Activated CD4-positive, alpha-beta T cell treated with anti-CD3 and anti-CD28 coated beads, Interleukin-2, amount 50 U/mL, for 48 hours (primary cell): ENCODE measurements at places on chromosomes 3 and 15.

DNA sequence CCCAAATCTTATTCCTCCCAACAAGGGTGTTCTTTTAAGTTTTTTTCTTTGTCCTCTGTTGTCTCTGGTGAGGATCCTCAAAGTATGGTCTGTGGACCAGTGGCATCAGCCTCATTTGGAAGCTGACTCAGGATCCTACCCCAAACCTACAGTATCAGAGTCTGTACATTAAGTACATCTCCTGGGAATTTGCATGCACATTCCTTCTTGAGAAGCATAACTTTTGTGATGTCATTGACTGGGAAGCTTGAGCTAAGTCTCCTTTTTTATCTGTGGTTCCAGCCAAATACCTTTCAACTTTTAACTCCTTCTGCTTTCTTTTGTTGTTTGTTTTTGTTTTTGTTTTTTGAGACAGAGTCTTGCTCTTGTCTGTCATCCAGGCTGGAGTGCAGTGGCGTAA is 40.5 kb downstream of the ARMC8 start:
- no peak for DNase-seq

- DNase-seq, result no peak
These were observed 202.1 kb downstream of the TBL1XR1 start for GRCh38 chr3:176994891-176995781.

DNA sequence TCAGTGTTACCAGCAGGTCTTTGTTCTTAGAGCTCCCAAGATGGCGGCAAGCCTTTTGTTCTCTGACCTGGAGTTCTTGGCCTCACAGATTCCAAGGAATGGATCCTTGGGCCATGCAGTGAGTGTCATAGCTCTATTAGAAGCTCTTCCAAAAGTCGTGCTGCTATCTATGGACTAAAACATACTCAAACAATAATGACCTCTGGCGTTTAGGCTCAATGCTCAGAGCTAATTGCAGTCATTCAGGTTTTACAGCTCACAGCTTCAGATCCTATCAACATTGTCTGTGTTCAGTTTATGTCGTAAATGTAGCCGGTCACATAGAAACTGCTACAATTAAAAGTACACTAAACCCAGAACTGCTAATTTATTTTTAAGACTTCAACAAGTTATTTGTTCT is 22.2 kb downstream of the CCRL2 start:
- no peak for DNase-seq

DNA sequence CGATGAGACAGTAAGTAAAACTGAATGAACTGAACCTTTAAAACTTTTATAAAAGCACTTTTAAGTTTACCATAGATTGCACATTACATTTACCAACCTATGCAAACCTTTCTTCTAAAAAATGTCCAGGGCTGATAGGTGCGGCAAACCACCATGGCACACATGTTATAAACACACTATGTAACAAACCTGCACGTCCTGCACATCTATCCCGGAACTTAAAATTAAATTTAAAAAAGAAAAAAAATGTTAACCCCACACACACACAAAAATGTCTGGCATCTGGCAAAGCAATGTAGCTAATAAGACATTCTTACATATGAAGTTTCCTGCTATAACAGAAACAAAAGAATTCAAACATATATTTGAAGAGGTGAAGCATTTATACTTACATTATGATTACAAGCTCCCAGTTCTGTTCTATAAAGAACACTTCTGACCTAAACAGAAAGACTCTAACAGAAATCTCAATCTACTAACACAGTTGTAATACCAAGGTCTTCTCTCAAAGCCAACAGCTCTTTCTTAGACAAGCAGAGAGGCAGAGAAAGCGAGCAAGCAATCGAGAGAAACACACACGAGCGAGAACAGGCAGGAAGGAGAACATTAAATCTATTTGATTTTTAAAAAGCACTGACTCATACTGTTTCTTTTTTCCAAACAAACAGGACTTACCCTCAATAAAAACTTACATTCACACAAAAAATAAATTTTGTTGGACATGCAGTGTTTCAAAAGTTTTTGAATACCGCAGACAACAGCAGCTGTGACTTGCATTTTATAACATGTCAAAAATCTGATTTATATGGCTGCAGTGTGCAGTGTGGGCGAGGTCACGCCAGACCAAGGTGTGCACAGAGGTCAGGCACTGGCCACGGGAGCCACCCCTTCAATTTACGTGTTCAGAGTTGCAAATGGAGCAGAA is at the start of gene NRG4:
NRG4 (minus strand) TSS at position 798 of the 925 bp plus-strand sequence. CDS start 1,194 bp downstream, outside the sequence.
- DNase-seq, result no peak

DNA sequence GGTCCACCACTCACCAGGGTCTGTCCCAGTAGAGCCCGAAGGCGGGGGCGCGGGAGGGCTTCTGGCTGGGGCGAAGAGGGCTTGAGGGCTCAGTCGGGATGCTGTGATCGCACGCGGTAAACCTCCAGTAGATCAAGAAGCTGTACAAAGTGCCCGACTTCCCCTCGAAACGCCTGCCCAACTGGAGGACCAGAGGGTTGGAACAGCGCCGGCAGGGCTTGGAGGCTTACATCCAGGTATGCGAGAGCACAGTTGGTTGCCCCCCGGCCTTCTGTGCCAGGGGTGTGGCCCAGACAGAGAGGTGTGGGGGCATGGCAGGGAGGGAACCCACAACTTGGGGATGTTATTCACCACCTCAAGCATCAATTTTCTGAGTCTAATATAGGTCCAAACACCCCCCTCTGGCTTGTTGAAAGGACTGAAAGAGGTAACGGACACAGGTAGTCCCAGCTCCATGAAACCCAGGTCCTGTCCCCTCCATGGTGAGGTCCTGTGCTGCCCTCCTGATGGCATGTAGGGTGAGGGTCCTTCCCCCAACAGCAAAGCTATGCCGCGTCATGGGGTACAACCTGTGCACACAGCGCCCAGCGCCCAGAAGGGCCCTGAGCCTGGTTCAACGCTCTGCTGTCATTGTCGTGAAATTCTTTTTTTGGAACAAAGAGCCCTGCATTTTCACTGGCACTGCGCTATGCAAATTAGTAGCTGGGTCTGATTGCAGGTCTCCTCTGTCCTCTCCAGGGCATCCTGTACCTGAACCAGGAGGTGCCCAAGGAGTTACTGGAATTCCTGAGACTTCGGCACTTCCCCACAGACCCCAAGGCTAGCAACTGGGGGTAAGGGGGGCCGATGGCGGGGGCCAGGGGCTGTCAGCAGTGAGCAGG is 1.2 kb downstream of the SNX22 start:
- no peak for DNase-seq
